ENCODE measurements at places on chromosomes 5 and 9.
A peak's percentile ranks its signal among the peaks of the same experiment; 100 is the strongest.

GRCh38 chr5:17223367-17224185 lies 6.1 kb downstream of the BASP1 start:
- no peak for DNase-seq

GRCh38 chr5:173878224-173878967 lies 9.8 kb upstream of the CPEB4 start:
- no peak for DNase-seq

GRCh38 chr5:1404062-1404461 lies 41.2 kb downstream of the SLC6A3 start:
- no peak for DNase-seq

DNA sequence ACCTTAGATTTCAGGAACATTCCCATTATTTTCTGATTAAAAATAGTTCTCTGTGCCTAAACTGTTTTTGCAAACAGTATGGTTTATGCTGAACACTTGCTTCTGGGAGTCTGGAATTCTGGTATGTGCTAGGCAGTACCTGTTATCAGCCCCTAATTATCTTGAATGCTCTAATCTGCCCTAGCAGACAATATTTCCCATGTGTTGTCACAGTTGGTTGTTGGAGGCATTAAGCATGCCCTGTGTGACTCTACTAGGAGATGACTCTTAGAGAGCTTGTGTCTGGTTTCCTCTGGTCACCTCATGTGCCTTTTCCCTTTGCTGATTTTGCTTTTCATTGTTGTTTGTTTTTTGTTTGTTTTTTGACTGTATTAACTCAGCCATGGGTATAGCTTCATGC lies 36.6 kb downstream of the UHRF2 start:
- DNase-seq: no peak

- DNase-seq: no peak
Measured at GRCh38 chr9:86549920-86550319, 195.7 kb upstream of the TUT7 start.

- DNase-seq: peak; percentile 42
Measured at GRCh38 chr9:112112941-112113681, 62.0 kb downstream of the SUSD1 start.

DNA sequence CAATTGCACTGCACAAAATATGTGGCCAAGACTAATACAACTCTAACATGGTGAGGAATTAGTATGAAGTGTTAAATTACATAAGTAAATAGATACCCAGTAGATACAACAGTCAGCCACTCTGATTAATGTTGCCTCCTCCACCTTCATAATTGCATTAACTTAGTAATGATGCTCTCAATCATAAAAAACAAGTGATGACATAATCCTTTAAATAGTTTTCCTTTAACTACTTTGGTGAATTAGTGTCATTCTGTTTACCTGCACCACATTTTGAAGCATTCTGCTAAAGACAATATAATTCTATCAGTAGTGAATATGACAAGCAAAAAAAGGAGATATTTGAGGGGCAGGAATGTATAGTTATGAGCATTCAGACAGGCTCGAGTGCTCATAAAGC lies 265.9 kb upstream of the SLC24A2 start:
- DNase-seq: no peak

- DNase-seq: no peak
Measured at GRCh38 chr5:119353686-119354366, 2.0 kb upstream of the TNFAIP8 start.

DNA sequence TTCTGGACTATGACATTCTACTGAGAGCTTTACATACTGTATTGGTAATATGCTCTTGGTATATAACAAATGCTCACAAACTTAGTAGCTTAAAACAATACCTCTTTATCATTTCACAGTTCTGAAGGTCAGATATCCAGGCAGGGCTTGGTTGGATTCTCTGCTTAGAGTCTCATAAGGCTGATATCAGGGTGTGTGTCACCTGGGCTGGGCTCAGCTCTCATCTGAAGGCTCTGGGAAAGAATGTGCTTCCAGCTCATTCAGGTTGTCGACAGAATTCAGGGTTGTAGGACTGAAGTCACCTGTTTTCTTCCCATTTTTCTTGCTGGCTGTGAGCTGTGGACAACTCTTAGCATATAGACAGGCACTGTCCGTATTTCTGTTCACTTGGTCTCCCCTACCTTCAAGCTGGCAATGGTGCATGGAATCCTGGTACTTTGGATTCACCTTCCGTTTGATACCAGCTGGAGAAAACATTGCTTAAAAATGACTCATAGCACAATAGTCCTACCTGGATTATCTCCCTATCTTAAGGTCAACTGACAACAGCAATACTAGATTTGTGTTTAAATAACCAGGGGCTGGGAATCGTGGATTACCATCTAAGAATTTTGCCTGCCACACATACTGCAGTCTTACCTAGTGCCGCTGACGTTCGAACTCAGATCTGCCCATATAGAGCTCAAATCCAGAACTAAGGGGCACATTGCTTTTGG lies 69.2 kb downstream of the RCL1 start:
- DNase-seq: no peak

- no peak for DNase-seq
Measured at GRCh38 chr5:31361234-31361633, 167.7 kb downstream of the CDH6 start.

DNA sequence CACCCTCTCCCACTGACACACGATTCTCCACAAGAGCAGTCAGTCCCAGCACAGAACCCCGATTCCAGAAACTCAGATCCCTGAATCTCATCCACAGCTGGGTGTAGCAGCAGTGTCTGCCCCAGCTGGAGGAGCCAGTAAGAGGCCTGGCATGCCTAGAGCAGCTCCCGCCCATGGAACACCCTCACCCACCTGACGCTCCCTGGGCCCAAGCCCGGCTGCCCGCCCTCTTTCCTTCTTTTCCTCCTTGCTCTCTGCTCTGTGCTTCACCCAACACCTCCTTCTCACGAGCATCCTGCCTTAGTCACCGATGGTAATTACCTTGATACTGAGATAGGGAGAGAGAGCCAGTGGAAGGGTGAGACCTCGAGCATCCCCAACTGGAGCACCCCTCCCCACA lies 8.7 kb downstream of the PCDH1 start:
- DNase-seq: no peak

GRCh38 chr5:137190031-137190430 lies 309.1 kb downstream of the SPOCK1 start:
- DNase-seq: no peak

GRCh38 chr9:133731876-133732638 lies 6.1 kb downstream of the SARDH start:
- no peak for DNase-seq

GRCh38 chr9:134566936-134567335 lies 74.7 kb upstream of the COL5A1 start:
- no peak for DNase-seq

- DNase-seq: no peak
Measured at GRCh38 chr9:97689401-97690180, 7.5 kb downstream of the XPA start.

GRCh38 chr5:9062873-9063272 lies 483.0 kb downstream of the SEMA5A start:
- no peak for DNase-seq

DNA sequence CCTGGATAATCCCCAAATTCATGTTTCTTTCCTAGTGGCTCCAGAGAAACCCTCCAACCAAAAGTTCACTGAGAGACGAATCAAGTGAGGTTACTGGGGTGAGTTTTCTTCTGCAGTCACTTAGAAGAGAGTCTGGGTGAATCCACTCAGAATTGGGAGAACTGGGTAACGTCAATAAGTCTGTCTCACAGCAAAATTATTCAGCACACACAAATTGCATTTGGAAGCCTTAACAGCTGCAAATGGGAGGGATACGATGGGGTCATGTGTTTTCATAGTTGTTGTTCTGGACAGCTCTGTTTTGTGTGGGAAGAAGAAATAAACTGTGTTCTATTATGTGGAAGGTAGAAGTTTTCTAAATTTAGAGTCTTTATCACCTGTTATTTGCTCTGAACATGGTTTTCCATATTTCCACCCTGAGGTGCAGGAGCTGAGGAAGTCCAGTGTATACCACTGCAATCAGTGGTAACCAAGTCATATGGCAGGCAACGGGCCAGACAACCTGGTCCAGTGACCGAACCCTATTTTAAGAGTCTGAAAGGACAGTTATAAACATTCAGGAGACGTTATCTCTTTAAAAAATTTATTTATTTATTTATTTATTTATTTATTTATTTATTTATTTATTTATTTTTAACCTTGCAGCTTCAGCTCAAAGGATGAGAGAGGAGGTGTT lies 21.9 kb downstream of the MARCHF3 start:
- no peak for DNase-seq

DNA sequence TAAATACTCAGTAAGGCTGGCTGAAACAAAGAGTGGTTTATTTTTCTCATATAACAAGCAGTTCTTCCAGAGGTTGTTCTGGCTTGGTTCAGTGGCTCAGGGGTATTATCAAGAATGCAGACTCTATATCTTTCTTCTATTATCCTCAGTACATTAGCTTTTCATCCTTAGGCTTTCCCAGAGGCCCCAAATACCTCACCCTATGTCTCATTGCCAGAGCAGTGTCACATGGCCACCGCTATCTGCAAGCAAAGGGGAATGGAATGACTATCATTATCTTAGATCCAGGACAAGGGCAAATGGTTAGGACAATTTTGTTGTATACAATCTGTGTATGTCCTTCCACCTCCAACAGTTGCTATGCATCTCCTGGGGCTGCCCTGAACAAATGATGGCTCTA lies 69.0 kb upstream of the SNX2 start:
- no peak for DNase-seq

DNA sequence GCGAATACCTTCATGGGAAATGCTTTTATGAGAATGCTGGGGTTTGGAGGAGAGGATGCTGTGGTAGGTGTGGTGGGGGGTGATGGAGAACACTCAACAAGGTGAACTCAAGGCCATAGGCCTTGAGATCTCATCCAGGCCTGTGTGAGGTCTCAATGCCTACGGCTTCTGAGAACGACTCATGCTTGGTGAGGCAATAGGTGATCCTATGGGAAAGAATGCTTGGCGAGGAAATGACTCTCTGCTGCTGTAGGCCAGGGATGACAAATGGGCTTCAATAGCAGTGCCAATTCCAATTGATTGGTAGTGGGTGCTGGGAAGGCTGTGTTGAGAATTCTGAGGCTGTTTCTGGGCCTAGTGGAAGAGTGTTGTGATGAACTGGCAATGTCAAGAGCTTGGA lies 280.2 kb upstream of the CLINT1 start:
- no peak for DNase-seq

DNA sequence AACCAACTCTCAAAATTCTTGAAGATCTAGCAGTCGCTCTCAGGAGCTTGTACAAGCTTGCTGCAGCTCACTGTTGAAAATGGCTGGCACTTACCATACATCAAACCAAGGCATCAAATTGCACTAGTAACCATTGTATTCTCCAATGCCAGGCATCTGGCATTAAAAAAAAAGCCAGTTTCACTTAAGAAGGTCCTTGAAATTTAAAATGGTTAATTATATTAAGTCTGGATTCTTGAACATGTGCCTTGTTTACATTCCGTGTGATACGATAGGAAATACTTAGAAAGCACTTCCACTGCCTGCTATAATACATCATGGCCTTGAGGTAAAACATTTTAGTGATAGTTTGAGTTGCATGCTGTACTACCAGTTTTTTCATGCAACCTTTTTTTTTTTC lies 300.7 kb downstream of the KDM4C start:
- no peak for DNase-seq

DNA sequence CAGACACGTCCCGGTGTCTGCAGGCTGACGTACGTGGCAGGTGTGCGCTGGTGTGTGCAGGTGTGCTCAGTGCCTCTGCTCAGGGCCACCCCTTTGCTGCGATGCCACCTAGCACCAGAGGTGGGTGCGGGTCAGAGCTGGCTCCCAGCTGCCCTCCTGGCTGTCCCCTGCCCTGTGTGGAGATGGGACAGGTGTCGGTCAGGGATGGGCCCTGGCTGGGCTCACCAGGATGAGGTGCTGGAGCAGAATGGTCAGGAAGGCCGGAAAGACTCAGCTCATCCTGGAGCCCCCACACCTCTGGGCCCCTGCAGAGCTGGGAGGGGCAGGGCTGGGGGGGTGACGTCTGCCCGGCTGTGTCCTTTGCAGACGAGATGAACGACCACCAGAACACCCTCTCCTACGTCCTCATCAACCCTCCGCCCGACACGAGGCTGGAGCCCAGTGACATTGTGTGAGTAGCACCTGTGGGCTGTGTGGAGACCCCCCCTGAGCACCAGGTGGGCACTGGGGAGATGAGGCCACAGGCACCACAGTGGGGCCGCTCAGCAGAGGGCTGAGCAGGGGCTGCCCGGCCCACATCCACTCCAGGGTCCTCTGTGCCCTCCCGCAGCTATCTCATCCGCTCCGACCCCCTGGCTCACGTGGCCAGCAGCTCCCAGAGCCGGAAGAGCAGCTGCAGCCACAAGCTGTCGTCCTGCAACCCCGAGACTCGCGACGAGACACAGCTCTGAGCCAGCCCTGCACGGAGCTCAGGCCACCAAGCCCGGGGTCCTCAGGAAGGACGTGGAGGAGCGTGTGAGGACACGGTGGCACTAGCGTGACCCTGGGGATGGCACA lies 89.7 kb downstream of the KCNT1 start:
- no peak for DNase-seq

DNA sequence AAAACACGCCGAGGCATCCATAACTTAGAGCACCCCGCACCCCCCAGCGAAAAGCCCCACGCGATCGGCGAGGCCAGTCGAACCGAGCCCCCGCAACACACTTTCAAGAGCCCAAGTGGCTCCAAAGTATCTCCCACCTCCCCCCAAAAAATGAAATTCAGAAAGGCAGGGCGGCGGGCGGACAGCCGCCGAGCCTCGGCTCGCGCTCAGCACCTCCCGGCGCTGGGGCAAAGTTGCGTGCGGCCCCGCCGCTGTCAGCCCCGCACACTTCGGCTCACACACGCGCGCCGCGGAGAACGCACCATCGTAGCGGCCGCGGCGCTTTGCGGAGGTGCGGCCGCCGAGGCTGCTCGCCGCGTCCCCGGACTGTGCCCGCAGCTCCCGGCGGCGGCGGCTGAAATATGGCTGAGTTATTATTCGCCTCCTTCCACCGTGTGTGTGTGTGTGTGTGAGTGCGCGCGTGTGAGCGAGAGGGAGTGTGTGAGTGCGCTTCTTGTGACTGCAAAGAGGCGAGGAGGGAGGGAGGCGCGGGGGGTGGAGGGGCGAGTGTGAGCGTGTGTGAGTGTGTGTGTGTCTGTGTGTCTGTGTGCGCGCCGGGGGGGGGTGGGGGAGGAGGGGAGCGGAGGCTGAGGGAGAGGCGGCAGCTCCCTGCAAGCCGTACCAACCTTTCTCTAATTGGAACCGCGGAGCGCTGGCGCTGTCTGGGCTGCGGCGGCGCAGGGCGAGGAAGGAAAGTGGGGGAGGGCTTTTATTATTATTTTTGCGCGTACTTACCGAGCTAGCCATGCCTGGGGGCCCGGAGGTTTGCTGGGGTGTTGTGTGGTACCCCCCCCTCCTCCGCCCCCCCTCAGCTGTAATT lies 599 bp downstream of the MLLT3 start:
- peak; percentile 80 for DNase-seq

DNA sequence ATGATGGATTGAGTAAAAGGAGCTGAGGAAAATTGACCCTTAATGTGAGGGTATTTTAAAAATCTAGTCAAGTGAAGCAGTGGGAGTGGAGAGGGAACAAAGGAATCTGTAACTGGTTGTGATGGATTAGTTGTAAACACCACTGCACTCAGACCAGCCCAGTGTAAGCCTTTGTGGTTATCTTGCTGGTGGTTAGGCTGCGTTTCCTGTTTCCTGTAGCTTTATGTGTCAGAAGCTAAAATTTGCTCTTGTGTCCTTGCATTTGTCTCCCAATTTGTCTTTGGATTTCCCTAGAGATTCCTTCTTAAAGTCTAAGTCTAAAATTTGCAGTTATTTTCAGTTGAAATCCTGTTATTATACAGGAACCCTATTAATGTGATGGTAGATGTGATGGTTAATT lies 6.3 kb downstream of the IFNA21 start:
- DNase-seq: peak; percentile 32

- DNase-seq: no peak
Measured at GRCh38 chr9:18526685-18527084, 52.7 kb downstream of the ADAMTSL1 start.
